ENCODE measurements at places on chromosomes 2 and 18. TPM values are rescaled to one million over a fixed set of nuclear protein-coding genes. Genes with fewer than 3 reads are reported as not detected.

MAPK4 gene
- total RNA-seq, result 0.05 TPM

CCDC68 gene
- 0.97 TPM for total RNA-seq

COLEC12 gene
- total RNA-seq, result 13.2 TPM

GNAL gene
- total RNA-seq, result 0.41 TPM

ITPRIPL1 gene
- 2.0 TPM for total RNA-seq

INHBB gene
- 2.4 TPM for total RNA-seq

MC4R gene
- not detected for total RNA-seq

KIAA2012 gene
- total RNA-seq, result not detected

FAHD2B gene
- total RNA-seq, result 3.6 TPM

C2orf66 gene
- 1.1 TPM for total RNA-seq

ARHGAP25 gene
- total RNA-seq, result 24.9 TPM

TET3 gene
- total RNA-seq, result 5.7 TPM

STON1 gene
- total RNA-seq, result 7.3 TPM

CXCR1 gene
- not detected for total RNA-seq

PDCL3 gene
- total RNA-seq, result 15.1 TPM

NT5DC4 gene
- not detected for total RNA-seq

KRTCAP3 gene
- total RNA-seq, result not detected

ASPRV1 gene
- total RNA-seq, result 0.64 TPM

TLX2 gene
- not detected for total RNA-seq

CAPN14 gene
- total RNA-seq, result 0.15 TPM

SERPINB2 gene
- total RNA-seq, result 33.7 TPM

EMILIN2 gene
- 9.9 TPM for total RNA-seq

RBMS1 gene
- 69.7 TPM for total RNA-seq

CYP27A1 gene
- 15.8 TPM for total RNA-seq

IL36B gene
- not detected for total RNA-seq

HJURP gene
- total RNA-seq, result 4.3 TPM

HMSD gene
- total RNA-seq, result not detected

GAD1 gene
- total RNA-seq, result not detected

VAMP8 gene
- total RNA-seq, result 14.1 TPM

PKDCC gene
- 4.0 TPM for total RNA-seq

STPG4 gene
- total RNA-seq, result not detected

RAPH1 gene
- total RNA-seq, result 69.8 TPM

RNF152 gene
- 26.7 TPM for total RNA-seq

CCDC142 gene
- 12.5 TPM for total RNA-seq

TANC1 gene
- total RNA-seq, result 80.0 TPM

STAT1 gene
- 77.7 TPM for total RNA-seq

WDFY1 gene
- 79.6 TPM for total RNA-seq

Measured in glomerular endothelial cell (primary cell).